ENCODE measurements at places on chromosomes 3 and 15.

GRCh38 chr3:37739579-37740290, 121.9 kb upstream of the CTDSPL start:
- DNase-seq: no peak

GRCh38 chr3:175163686-175164085, 304.6 kb downstream of the NAALADL2 start:
- no peak for DNase-seq

- peak; percentile 26 for DNase-seq
Observed at GRCh38 chr3:69739204-69740102, at the start of gene MITF. Gene MITF, plus strand, starts transcription at chr3:69739464. Its CDS starts 134 bp downstream, at chr3:69739598.

DNA sequence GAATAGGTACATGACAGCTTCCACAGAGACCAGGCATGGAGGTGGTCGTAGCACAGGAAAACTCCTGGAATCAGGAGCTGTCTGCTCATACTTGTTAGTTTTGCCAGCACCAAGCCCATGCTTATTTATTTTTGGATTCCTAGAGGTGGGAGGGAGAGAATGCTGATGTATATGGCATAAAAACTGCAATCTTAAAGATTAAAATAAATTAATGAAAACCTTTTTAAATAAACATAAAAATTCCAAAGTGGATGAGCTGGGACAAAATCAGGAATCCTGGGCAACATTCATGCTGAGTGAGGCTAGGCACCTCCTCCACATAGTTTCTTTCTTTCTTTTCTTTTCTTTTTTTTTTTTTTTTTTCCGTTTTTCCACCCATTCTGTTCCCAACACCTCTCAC, 14.3 kb upstream of the BCL6 start:
- DNase-seq: no peak

- no peak for DNase-seq
Observed at GRCh38 chr15:46996359-46996758, 720.9 kb upstream of the SEMA6D start.

DNA sequence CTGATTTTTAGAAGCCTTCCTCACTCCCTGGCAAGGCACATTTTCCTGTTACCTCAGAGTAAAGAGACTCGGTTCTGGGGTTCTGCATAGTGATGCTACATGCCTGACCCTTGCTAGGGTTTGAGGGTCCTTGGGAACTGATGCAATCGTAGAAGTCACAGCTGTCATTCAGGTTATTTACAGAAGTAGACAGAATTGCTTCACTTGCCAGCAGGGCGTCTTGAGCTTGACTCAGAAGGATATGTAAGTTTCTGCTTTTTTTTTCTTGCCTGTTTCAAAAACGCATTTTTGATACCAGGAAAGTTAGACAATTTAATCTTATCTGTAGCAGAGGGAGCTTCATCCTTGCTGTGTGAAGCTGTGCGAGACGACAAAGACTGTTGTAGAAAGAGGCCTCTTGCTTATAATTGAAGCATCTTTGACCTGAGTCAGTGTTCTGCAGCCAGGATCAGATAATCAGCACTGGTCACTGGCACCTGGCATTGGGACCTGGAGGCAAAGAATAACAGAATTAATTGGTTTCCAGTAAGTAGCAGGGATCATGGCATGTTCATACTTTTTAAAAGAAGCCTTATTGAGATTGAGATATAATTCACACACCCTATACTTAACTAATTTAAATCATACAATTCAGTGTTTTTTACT, 24.8 kb downstream of the CACNA1D start:
- no peak for DNase-seq

DNA sequence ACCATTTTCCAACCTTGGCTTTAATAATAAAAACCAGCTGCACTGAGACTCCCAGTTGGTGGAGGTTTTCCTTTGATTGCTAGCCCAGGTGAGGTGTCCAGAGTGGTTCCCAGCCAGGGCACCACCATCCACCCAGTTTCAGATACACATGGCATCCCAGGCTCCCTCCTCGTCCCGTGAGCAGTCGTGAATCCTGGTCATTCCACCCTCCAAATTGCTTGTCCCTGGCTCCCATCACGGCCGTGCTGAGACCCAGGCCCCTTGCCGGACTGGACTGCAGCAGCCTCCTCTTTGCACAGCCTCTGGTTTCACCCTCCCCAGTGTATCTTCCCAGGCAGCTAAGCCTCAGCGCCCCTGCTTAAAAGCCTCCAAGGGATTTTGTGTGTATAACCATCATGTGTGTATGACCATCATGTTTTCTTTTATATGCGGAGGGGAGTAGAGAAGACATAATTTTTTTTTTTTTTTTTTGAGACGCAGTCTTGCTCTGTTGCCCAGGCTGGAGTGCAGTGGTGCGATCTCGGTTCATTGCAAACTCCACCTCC, 106.3 kb downstream of the ETFA start:
- no peak for DNase-seq

GRCh38 chr3:45937206-45938042, 5.8 kb upstream of the CXCR6 start:
- no peak for DNase-seq

- DNase-seq: no peak
Observed at GRCh38 chr3:33658621-33658990, 59.4 kb downstream of the CLASP2 start.

DNA sequence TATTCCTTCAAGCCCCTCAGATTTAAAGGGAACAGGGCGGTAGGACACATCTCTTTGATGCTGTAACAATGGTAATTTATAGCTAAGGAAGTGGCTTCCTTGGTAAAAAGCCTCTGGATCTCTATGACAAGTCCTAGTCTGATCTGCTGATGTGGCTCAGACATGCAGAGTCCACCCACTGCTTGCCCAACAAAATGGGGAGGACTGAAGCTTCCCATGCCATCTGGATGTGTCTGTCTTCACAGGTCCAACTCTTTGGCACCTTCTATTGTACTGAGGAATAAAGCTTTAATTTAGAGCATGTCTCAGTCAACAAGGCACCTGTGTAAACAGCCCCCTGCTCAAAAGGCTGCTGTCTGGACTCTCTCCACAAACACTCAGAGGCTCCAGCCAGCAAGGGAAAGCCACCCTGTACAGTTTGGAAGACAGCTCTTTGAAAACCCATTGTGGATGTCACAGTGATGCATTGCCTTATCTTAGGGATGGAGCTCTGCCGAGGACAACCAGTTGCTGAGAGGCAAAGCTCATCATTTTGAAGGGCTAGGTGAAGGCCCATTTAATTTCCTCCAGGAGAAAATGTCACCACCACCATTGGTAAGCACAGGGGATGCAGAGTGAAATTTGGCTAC, 348.6 kb upstream of the GRM7 start:
- no peak for DNase-seq

DNA sequence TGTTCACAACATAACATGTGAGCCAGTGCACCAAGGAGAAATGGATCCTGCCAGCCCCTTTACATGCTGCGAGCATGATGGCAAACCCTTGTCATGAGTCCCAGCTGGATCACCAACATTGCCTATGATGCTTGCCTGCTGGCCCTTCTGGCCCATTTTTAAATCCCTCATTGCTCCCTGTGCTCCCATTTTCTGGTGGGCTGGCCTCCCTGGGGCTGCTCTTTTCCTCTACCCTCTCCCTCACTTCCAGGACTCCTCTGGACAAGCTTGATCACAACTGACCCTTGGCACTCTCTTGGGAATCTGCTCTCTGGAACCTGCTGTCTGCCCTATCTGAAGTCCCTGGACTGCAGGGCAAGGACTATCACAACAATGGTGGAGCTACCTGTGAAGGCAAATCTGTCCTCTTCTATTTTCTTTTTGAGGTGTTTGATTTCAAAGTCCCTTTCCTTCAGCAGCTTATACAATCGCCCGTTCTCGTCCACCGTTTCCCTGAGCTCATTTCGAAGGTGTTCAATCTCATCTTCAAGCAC, 16.3 kb downstream of the CCDC13 start:
- no peak for DNase-seq

DNA sequence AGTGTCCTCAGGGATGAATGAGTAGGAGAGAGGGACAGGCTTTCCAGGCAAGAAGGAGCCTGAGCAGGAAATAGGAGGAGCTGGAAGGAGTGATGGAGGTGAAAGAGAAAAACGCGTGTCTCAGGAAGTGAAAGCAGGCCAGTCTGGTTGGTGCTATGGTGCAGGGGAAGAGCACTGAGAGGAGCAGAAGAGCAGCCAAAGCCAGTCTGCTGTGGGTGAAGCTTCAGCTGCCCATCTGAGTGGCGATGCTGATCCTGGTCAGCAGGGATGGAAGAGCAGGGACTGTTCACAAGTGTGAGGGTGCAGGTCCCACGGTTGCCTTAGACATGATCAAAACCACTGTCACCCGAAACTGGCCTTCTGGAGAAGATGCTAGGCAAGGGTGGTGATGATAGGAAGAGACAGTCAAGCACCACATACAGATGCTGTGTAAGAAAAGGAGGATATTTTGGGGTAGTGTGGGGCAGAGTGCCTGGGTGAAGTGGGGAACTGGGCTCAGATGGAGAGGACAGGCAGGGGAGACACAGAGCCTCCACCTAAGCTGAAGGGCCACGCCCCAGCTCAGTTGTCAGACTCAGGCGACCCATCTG, 5.5 kb upstream of the KY start:
- no peak for DNase-seq

DNA sequence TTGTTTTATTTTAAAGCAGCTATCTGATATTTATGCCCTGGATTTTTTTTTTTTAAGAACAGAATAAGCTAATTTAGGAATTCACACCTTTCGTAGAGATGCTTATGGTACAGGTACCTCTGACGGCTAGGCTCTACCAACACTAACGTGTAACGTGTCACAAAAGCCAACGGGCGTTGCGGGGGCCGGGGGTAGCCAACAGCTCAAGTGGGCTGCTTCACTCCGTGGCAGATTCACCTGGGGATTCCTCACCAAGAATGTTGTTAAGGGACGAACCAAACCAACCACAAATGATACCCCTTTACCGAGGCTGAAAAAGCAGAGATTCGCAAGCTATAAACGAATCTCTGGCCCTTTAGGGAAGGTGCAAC, 1.0 kb downstream of the TMCC1 start:
- DNase-seq: no peak

DNA sequence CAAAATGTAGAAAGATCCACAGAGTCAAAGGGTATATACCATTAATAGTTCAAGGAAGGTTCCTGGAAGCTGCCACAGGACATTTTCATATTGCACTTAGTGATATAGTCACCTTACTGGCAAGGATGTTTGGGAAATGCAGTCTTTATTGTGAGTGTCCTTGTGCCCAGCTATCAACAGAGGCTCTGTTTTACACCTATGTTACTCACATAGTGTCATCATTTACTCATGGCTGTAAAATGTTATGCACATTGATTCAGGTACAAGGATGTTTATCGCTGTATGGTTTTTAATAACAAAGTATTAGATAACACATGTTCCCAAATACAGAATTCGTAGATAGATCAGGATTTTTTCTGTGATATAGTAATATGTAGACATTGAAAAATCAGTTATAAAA, 50.9 kb downstream of the ZPLD1 start:
- no peak for DNase-seq

Measured in CMK (cell line).